ENCODE measurements at places on chromosomes 11 and 22.
A peak's percentile ranks its signal among the peaks of the same experiment; 100 is the strongest.

DNA sequence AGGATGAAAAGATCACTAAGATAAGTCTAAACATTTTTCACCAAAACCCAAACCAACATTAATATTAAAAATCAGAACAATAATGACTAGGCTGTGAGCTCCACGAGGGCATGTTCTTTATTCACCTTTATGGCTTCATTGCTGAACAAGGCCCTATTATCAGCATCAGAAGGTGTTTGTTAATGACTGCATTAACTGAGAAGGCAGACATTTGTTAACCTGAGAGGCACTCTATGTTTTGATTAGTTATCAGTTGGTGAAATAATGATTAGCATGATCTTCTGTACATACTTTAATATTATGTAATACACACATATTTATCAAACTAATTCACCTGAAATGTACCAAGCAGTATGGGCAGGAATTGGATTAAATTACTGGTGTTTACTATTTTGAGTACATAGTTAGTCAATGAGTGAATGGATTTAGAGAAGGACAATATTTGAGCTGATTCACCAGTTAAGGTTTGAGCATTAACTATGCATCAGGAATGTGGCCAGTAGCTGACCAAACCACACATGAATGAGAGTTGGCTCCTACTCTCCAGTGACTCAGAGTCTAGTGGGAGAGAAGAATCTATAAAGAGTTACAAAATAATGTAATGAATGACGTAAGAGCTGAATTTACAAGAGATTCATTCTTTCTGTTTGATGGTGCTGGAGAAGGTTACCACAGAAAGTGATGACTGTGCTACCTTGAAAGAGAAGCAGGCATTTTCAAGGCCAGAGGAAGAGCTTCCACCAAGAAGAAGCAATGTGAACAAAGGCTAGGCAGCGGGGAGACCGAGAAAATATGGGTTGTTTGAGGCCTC, 6.7 kb downstream of the IL18 start:
- DNase-seq = no peak

DNA sequence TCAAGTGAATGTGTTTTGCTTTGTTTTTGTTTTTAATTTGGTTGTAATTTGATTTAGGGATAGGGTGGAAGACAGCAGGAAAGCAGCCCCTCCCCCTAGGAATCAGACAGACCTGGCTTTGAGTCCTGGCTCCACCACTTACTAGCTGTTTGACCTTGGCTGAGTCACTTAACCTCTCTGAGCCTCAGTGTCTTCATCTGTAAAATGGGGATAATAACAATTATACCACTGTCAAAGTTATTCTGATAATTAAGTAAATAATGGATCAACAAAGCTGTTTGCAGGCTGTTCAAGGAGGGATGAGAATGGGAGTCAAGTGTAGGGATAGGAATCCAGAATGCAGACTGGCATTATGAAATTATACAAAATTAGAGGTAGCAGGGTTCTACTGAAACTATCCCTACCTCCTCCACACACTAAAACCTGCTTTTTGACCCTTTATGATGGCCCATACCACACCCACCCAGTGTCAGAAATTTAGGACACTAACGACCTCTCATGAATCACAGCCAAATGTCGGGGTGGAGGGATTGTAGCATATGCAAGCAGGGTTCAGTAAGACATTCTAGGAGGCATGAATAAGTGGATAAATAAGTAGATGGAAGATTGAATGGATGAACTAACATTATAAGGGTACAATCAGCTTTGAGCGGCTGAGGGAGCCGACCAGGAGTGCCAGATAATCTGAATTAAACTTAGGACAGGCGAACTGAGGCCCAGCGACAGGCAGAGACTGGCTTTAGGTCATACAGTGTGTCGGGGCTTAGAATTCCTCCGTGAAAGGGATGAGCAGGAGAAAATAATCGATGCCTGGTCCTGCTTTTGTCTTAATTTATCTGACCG, 974 bp downstream of the ANAPC15 start:
- no peak for DNase-seq

GRCh38 chr11:120801801-120802689, 221.9 kb upstream of the TBCEL start:
- peak; percentile 42 for DNase-seq

- DNase-seq = no peak
Measured at GRCh38 chr11:128042290-128042751, 545.0 kb downstream of the ETS1 start.

DNA sequence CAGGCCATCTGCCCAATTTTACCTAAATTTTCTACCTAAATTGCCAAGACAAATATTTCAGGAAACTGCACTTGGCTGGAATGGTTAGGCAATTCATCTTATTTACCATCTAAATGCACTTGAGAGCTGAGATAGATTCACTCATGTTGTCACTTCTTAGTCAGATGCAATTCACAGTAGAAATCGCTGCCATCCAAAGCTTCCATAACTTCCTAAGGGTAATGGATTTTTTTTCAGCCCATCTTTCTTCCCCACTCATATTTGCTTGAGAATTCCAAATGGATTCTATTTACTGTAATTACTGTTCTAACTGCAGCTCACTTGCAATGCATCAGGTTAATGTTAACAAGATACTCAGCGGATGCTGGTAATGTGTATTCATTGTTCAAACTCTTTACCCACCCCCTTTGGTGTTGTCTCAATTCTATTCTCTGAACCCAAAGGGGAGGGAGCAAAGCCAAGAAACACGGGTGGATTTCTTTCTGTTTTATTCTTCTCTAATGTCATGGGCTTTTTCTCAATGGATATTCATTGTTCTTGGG, 96.0 kb downstream of the TENM4 start:
- no peak for DNase-seq

Measured in NCI-H187 (cell line).